ENCODE measurements at places on chromosomes 3 and 15. TPM values are rescaled to one million over a fixed set of nuclear protein-coding genes. Genes with fewer than 3 reads are reported as not detected.

Gene ANKRD28
- total RNA-seq = 71.6 TPM

Gene ZNF860
- 0.53 TPM for total RNA-seq

Gene SLC2A2
- total RNA-seq = not detected

Gene CPNE9
- not detected for total RNA-seq

Gene FMN1
- 2.3 TPM for total RNA-seq

Gene PLA2G4E
- not detected for total RNA-seq

Gene NOX5
- total RNA-seq = not detected

Gene CIB2
- total RNA-seq = 3.8 TPM

Measured in SJSA1 (cell line).